Stimulated activated CD4-positive, alpha-beta T cell treated with anti-CD3 and anti-CD28 coated beads, Interleukin-4, amount 100 ng/mL, for 4 hours (primary cell): ENCODE measurements at places on chromosomes 11 and 22.
A peak's percentile ranks its signal among the peaks of the same experiment; 100 is the strongest.

GRCh38 chr11:79486242-79486984 lies 45.6 kb upstream of the TENM4 start:
- no peak for DNase-seq

GRCh38 chr11:71564430-71564829 lies 933 bp upstream of the KRTAP5-10 start:
- DNase-seq: no peak

- no peak for DNase-seq
Observed at GRCh38 chr11:102981324-102981910, 25.9 kb upstream of the MMP13 start.

- no peak for DNase-seq
Observed at GRCh38 chr11:69205743-69206612, 50.2 kb downstream of the SMIM38 start.

DNA sequence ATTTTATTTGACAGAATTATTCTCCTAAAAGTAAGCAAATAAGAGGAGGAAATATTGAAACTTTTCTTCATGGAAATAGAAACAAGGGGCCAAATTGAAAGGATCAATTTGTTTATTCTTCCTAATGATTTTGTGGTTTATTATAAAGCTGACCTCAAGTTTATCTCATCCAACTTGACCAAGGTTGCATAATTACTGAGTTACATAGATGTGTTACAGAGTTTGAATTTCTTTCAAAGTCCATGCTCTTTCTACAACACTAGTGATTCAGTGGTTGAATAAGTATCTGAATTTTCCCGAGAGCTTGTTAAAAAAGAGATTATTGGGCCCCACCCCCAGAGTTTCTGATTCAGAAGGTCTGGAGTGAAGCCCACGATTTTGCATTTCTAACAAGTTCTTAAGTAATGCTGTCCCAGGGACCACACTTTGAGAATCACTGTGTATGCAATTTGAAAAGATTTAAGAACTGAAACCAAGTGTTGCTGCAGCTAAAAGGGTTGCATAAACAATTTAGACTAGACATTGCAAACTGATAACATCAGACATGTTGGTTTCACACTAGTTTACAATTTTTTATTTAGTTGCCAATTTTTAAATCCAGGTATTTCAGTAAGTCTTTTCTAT lies 485.7 kb upstream of the ANO5 start:
- no peak for DNase-seq

DNA sequence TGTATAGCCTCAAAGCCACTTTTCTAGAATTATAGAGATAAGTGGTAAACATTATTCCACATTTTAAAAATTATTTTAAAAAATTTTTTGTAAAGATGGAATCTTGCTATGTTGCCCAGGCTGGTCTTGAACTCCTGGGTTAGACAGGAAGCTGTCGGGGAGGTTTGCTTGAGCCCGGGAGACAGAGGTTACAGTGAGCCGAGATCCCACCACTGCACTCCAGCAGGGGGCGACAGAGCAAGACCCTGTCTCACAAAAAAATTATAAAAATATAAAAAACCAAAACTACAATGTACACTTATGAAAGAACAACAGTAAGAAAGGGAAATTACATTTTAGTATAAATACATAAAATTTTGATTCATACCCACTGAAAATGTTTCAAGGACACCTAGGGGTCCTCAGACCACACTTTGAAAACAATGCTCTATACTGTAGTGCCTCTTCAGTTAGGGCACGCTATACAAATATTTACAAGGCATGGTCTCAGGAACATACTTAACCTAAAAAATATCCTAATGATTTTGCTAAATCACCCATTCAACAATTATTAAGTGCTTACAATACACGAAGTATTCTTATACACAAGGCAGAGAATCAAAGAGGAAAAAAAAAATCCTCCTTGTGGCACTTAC lies 111.2 kb downstream of the MRTFA start:
- peak; percentile 57 for DNase-seq

GRCh38 chr11:86214710-86215109 lies 29.8 kb upstream of the EED start:
- peak; percentile 54 for DNase-seq

DNA sequence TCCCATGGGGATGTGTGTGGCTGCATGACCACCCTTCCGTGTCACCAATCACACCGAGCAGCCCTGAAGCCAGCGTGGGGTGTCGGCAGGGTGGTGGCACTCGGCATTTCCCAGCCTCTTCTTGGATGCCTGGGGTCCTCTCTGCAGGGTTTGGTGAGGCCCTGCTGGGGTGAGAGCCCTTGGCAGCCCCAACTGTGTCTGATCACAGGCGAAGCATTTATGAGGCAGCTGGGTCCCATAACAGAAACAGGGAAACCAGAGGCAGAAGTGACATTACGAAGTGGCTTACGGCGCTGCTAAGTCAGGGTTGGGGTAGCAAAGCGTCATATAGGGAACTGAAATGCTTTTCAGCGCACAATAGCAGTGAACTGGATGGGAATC lies 92.3 kb upstream of the SEPTIN5 start:
- DNase-seq: no peak

GRCh38 chr22:35152316-35152715 lies 86.4 kb downstream of the ISX start:
- DNase-seq: no peak

- DNase-seq: peak; percentile 44
Observed at GRCh38 chr11:57566905-57567514, 462 bp downstream of the UBE2L6 start.

- DNase-seq: no peak
Observed at GRCh38 chr11:60367009-60367408, 11.3 kb upstream of the MS4A7 start.

DNA sequence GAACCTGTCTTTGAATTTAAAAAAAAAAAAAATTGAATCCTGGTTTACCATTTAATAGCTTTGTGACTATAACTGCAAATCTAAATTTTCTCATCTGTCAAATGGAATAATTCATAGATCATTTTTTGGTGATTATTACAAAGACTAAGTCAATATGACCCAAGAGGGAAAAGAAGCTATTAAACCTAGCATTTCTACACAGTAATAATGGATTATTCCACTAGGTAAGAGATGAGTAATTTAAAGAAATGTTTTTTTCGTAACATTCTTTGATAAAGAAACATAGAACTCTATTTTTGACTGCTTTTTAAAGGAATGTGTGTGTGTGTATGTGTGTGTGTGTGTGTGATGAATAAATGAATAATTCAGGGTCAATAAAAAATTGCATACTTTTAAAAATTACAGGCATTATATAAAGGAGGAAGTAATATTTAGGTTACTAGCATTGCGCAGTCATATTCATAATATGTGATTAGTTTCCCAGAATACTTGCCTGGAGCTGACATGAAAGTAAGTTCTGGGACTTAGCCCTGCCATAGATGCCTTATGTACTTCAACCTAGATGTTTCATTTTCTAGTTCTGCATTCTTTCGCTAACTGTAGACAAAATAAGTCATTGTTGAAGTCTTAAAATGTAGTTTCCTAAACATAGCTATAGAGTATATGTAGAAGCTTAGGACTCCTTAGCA lies 72.9 kb downstream of the TMEM135 start:
- DNase-seq: no peak

- DNase-seq: no peak
Observed at GRCh38 chr22:19737846-19738663, 14.7 kb downstream of the GP1BB start.

DNA sequence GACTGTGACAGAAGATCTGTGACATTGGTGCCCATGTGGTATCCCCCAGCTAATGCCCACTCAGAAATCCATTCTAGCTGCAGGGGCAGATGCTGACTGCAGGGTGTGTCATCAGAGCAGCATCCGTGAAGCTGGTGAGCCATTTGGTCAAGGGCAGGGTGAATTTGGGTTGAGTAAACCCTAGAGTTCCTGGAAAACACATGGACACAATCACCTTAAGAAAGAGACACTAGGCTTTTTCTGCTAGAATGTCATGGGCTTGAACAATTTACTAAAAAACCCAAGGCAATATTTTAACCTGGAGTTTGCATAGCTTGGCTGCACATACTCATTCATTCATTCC lies 100.0 kb downstream of the ADAMTS15 start:
- no peak for DNase-seq

DNA sequence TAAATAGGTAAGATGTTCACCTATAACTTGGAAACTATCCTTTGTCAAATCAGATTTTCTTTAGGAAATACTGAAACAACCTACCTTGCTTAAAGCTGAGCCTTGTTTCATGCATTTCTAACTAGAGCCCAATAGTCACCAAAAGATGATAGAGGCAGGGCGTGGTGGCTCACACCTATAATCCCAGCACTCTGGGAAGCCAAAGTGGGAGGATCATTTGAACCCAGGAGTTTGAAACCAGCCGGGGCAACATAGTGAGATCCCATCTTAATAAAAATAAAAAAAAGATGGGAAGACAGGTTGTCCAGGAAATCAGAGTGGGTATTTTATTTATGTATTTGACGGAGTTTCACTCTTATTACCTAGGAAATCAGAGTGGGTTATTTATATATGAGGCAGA lies 38.3 kb downstream of the DDX6 start:
- no peak for DNase-seq

DNA sequence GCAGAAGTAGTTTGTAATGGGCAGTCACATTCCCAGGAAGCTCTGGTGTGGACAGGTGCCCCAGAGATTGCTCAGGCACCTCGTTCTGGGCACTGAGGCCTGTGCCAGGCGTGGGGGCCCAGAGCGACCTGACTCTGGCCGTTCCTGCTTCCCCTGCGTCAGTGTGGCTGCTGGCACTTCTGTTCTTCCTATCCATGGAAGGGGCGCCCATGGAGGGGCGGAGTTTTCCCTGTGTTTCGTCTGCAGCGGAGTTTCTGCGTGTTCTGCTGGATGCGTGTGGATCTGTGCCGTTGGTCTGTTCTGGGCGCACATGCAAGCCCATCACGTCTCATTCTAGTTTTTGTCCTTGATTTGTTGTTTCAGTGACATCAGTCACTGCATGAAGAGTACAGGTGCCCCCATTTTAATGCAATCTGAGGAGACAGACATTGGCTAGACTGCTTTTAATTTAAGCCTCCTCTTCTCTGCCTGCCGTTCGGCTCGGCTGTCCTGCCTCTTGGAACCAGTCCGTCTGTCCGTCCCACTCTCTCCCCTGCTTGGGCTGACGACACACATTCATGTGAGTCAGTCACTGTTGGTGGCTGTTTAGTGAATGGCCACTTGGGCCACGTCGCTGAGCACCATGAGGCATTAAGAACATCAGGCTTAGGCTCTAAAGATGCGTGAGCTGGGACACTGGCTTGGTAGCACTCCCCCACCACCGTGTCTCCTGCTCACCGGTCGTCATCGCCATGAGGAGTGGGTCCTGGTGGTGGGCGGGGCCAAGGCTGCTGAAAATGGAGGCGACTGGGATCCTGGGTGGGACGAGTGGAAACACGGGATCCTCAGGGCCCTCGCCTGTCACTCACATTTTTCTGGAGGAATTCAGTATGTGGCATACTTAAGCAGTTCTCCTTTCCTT lies 255.8 kb downstream of the TBC1D22A start:
- no peak for DNase-seq

DNA sequence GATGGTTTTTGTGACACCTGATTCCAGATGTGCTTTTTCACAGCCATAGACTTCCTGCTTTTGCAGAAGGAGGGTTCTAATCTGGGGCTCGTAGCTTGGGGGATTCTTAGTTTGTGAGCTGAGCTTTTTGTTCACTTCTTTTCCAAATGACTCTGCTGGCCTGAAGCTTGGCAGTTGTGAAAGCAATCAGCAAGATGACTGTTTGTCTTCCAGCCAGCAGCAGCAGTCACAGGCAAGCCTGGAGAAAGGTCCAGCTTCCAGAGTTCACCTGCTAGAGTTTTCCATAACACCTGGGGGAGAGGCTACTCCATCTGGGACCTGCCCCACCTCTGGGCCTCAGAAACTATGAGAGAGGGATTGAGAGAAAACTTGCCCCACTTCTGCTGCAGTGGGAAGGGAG lies 4.1 kb downstream of the MARK2 start:
- no peak for DNase-seq

DNA sequence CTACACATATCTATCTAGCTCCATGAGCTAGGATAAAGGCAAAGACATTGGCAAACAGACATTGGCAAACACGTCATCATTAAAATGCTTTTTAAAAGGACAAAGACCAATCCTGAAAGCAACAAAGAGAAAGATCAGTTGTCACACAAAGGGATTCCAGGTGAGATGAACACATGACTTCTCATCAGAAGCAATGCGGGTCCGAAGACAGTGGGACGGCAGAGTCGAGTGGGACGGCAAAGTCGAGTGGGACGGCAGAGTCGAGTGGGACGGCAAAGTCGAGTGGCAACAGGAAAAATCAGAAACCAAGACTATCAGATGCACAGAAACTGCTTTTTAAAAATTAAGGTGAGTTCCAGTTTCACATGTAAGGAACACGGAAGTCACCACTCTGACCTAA lies 609.5 kb downstream of the BRD1 start:
- no peak for DNase-seq

DNA sequence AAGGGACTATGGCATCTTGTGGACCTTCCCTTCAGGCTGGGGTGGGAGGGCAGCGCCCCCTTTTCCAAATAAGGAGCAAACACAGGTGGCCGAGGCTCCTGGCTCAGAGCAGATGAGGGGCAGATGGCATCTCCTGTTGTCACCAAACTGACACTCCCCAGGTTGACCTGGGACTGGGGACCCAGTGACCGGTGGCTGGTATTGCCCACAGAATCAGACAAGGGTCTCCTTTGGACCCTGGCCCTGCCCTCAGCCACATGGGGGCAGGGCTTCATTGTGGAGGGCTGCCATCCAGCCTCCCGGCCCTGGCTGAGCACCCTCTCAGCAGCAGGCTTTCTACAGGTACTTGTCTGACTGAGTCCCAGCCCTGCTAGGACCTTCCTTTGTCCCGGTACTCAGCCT lies 842 bp upstream of the SIGIRR start:
- DNase-seq: no peak

DNA sequence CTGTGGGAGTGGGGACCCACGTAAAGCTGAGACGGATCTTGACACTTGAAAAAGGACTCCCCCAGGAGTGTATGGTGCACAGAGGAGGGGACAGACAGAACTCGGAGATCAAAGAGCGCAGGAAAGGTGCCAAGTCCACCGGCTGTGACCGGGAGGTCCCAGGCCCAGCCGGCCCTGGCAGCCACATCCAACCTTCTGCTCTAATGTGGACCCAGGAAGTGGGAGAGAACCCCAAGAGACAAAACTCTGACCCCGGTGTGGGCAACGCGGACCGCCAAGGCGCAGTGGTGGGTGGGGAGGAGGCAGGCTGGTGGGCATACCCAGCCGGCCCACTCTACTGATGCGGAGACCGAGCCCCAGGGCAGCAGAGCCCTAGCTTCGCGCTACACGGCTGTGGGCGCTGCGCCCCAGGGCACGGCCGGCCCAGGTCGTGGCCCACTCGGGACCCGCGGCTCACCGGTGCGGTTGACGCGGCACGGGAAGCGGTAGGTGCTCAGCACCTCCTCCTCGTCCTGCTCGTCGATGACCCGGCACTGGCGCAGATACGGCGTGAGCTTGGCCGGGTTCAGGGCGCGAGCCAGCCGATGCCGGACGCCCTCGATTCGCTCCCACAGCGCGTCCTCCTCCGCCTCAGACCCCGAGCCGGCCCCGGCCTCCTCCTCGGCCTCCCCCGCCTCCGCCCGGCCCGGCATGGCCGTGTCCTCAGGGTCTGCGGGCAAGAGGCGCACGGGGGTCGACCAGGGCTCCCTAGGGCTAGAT lies 527 bp downstream of the CARD10 start:
- DNase-seq: no peak

- DNase-seq: no peak
Observed at GRCh38 chr11:131689049-131689925, 318.9 kb downstream of the NTM start.
